ENCODE measurements at places on chromosomes 16 and 17.

GRCh38 chr17:37259030-37259735 lies 116.6 kb upstream of the C17orf78 start:
- DNase-seq, result no peak

GRCh38 chr16:4428500-4428899 lies 2.8 kb downstream of the DNAJA3 start:
- DNase-seq, result no peak

DNA sequence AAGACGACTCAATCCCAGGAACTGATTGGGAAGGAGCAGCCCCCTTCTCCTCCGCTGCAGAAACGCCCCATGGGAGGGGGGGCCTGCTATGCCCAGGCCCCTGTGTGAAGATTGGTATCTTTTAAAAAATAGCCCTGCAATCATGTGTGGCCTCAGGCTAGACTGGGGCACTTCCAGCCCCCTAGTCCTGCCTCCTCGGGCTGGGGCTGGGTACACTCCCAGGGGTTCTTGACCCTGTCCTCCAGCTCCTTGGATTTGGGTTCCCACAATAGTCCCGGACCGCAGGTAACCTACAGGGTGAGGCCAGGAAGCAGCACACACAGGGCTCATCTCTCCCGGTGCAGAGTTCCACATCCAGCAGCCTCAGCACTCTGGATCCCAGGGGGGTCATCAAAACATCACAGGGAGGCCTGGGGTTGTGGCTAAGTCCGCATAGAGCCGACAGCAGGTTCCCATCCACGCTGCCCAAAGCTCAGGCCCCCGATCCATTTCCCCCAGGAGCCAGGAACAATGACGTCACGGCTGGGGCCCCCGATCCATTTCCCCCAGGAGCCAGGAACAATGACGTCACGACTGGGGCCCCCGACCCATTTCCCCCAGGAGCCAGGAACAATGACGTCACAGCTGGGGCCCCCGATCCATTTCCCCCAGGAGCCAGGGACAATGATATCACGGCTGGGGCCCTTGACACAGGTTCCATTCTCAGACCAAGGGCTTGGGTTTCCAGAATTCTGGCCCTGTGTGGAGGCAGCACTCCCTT lies 202.4 kb downstream of the IRF8 start:
- DNase-seq, result no peak

- no peak for DNase-seq
These were observed 14.4 kb upstream of the CDIPT start for GRCh38 chr16:29877266-29877961.

- DNase-seq, result no peak
These were observed 2.2 kb upstream of the C17orf58 start for GRCh38 chr17:67998466-67998865.

- no peak for DNase-seq
These were observed 1.9 kb downstream of the DNAH17 start for GRCh38 chr17:78575340-78575739.
